ENCODE measurements at places on chromosomes 5 and 9. TPM values are rescaled to one million over a fixed set of nuclear protein-coding genes. Genes with fewer than 3 reads are reported as not detected.

Gene IRX1
- not detected for total RNA-seq

Gene C5orf58
- total RNA-seq: not detected

Gene ZDHHC11B
- 17.5 TPM for total RNA-seq

Gene SV2C
- total RNA-seq: 1.9 TPM

Gene GRM6
- total RNA-seq: 0.63 TPM

Gene ZNF367
- total RNA-seq: 4.4 TPM

Gene EPB41L4B
- 3.4 TPM for total RNA-seq

Gene SOX30
- total RNA-seq: not detected

Gene RMI1
- total RNA-seq: 24.4 TPM

Gene PTGS1
- 0.31 TPM for total RNA-seq

Gene MEF2C
- total RNA-seq: 1,487 TPM

Gene PCDH12
- 2.5 TPM for total RNA-seq

Gene C5
- total RNA-seq: 12.2 TPM

Gene STC2
- 1.9 TPM for total RNA-seq

Gene MLANA
- not detected for total RNA-seq

Gene ISL1
- total RNA-seq: 0.63 TPM

Gene GIN1
- total RNA-seq: 13.5 TPM

Gene ADAMTS19
- 1.9 TPM for total RNA-seq

Gene DDX4
- 0.31 TPM for total RNA-seq

Gene STING1
- total RNA-seq: 2.8 TPM

Gene GBA2
- 92.0 TPM for total RNA-seq

Gene SOHLH1
- not detected for total RNA-seq

Gene OCLN
- total RNA-seq: 5.0 TPM

Gene TMOD1
- 42.6 TPM for total RNA-seq

Gene PCDHB6
- 5.6 TPM for total RNA-seq

Gene KCNV2
- total RNA-seq: not detected

Gene GRIN1
- 63.5 TPM for total RNA-seq

Gene AK1
- 22.5 TPM for total RNA-seq

Gene KIF12
- 1.3 TPM for total RNA-seq

Gene PHF24
- total RNA-seq: 40.1 TPM

Gene CFAP90
- 2.8 TPM for total RNA-seq

Gene RLN2
- not detected for total RNA-seq

Gene FAM153A
- 4.7 TPM for total RNA-seq

All from parietal lobe (tissue), 2 donors.